ENCODE measurements at places on chromosomes 1 and 21.

GRCh38 chr1:234589064-234589800, 20.7 kb downstream of the IRF2BP2 start:
- no peak for DNase-seq

GRCh38 chr1:227736814-227737432, 1.7 kb downstream of the SNAP47 start:
- peak; percentile 45 for DNase-seq

- DNase-seq, result no peak
Measured at GRCh38 chr1:1602304-1602967, 2.5 kb upstream of the FNDC10 start.

DNA sequence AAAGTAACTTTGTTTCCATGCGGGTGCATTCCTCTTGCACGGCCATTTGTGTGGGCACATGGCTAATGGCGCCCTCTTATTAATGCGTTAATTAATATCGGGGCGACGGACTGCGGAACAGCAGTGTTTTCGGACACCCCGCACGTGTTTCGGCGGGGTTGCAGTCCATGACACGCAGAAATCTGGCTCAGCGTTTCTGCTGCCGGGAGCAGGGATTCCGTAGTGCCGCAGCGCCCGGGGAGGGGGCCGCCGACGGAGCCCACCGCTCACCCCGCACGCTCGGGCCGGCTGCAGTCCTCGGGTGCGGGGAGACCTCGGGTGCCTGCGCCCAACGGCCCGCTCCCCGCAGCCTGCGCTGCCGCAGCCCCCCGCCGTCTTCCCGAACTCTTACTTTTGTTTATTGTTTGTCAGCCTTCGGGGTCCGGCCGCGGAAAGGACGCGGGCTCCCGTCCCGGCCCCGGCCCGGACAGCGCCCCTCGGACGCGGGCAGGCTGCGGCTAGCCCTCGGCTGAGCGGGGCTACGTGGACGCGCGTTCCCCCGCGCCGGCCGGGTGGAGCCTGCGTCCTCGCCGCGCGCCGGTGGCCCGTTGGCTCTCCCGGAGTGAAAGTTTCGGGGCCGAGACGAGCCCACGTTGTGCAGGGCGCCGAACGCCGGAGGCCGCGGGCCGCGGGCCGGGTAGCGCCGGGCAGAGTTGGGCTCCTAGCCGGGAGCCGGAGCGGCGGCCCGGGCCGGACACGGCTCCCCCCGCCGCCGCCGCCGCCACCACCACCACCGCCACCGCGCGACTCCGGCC, 849 bp downstream of the NFIA start:
- DNase-seq, result peak; percentile 36

Data from ovary (tissue), 10 donors.